ENCODE measurements at places on chromosomes 6 and 20.

GRCh38 chr6:44224029-44224964 lies 902 bp downstream of the SLC29A1 start:
- no peak for DNase-seq

DNA sequence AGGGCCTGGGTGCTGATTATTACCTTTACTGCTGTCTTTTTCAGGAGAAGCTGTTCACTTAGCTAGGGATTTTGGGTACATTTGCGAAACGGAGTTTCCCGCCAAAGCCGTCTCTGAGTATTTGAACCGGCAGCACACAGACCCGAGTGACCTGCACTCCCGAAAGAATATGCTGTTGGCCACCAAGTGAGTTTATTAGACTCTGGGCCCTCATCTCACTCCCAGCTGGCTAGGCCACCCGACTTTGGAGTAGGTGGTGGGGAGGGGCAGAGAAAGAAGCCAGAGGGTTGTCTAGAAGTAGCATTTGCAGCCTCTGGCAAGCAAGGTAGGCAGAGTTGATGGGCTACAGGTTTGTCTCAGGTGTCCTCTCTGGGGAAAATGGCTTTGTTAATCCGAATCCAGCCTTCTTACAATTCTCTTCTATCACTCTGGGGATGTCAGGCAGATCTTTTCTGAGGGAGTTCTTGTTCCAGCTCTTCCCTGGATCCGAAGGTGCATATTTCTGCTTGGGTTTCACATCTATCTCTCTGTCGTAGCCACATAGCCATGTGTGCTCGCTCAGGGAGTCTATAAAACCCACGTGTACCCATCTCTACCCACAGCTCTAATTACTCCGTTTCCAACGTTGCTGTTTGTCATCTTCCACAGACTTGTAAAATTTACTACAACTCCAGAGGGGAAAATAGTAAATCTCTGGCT lies 21.6 kb downstream of the TFAP2B start:
- no peak for DNase-seq

- no peak for DNase-seq
These were observed 8.6 kb upstream of the TUBB2B start for GRCh38 chr6:3236005-3236404.

- peak; percentile 67 for DNase-seq
These were observed 1.0 kb downstream of the NCOA6 start for GRCh38 chr20:34824452-34824805.

Data from umbilical cord (tissue), 2 donors.